Mononuclear cell (primary cell): ENCODE measurements at places on chromosomes 2 and 18. TPM values are rescaled to one million over a fixed set of nuclear protein-coding genes. Genes with fewer than 3 reads are reported as not detected.

Gene GALNT3
- 20.4 TPM for total RNA-seq

Gene PER2
- 18.7 TPM for total RNA-seq

Gene ALLC
- not detected for total RNA-seq

Gene OTOF
- 0.10 TPM for total RNA-seq

Gene TMEM169
- 0.42 TPM for total RNA-seq

Gene PRR30
- total RNA-seq, result not detected

Gene CCDC88A
- total RNA-seq, result 50.3 TPM

Gene GDF7
- total RNA-seq, result 0.31 TPM

Gene TAF4B
- 28.1 TPM for total RNA-seq

Gene CD302
- total RNA-seq, result 64.3 TPM

Gene COL3A1
- total RNA-seq, result 0.42 TPM

Gene GTF2A1L
- not detected for total RNA-seq

Gene ASIC4
- not detected for total RNA-seq
